ENCODE measurements at places on chromosomes 7 and 10. TPM values are rescaled to one million over a fixed set of nuclear protein-coding genes. Genes with fewer than 3 reads are reported as not detected.

- H3K4me1 ChIP-seq: no peaks in the 10 kb centered on the region
- H3K27me3 ChIP-seq: no peaks in the 10 kb centered on the region
- no peak for DNase-seq
- no peak overlapping the region for H3K27ac ChIP-seq
- no peak overlapping the region for H3K4me3 ChIP-seq
Measured at GRCh38 chr10:25642721-25643120, 291.3 kb upstream of the MYO3A start.

- DNase-seq: no peak
- H3K4me3 ChIP-seq: no peak overlapping the region
- no peaks in the 10 kb centered on the region for H3K4me1 ChIP-seq
- H3K27me3 ChIP-seq: no peaks in the 10 kb centered on the region
- no peak overlapping the region for H3K27ac ChIP-seq
- H3K36me3 ChIP-seq: no peaks in the 10 kb centered on the region
Measured at GRCh38 chr7:70416347-70416985, 715.5 kb upstream of the GALNT17 start.

GRCh38 chr10:97701438-97702069 is 12.0 kb upstream of the MARVELD1 start:
- no peak for DNase-seq
- H3K4me3 ChIP-seq: no peak overlapping the region
- no peaks in the 10 kb centered on the region for H3K4me1 ChIP-seq
- no peaks in the 10 kb centered on the region for H3K27me3 ChIP-seq
- H3K36me3 ChIP-seq: no peaks in the 10 kb centered on the region
- no peak overlapping the region for H3K27ac ChIP-seq

DNA sequence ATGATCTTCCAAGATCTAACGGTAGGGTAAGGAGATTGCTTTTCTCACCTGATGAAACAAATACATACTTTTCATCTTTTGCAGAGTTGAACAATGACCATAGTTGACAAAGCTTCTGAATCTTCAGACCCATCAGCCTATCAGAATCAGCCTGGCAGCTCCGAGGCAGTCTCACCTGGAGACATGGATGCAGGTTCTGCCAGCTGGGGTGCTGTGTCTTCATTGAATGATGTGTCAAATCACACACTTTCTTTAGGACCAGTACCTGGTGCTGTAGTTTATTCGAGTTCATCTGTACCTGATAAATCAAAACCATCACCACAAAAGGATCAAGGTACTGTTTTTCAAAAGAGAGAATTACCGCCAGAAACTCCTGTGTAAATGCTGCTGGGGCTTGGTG is 79.9 kb downstream of the ANKRD61 start:
- H3K27me3 ChIP-seq: no peaks in the 10 kb centered on the region
- H3K4me3 ChIP-seq: no peak overlapping the region
- H3K36me3 ChIP-seq: peaks cover 11% of the 10 kb centered on the region
- no peak overlapping the region for H3K27ac ChIP-seq

GRCh38 chr7:2880874-2881533 is 36.9 kb upstream of the GNA12 start:
- H3K36me3 ChIP-seq: no peaks in the 10 kb centered on the region
- H3K4me1 ChIP-seq: no peaks in the 10 kb centered on the region
- no peak for DNase-seq
- no peaks in the 10 kb centered on the region for H3K27me3 ChIP-seq
- H3K4me3 ChIP-seq: no peak overlapping the region
- no peak overlapping the region for H3K27ac ChIP-seq

The MRM2 gene
- total RNA-seq: 19.5 TPM

The KCNIP2 gene
- 45.4 TPM for total RNA-seq

All from heart right ventricle (tissue), 16 donors.